ENCODE measurements at places on chromosomes 7 and 10.

DNA sequence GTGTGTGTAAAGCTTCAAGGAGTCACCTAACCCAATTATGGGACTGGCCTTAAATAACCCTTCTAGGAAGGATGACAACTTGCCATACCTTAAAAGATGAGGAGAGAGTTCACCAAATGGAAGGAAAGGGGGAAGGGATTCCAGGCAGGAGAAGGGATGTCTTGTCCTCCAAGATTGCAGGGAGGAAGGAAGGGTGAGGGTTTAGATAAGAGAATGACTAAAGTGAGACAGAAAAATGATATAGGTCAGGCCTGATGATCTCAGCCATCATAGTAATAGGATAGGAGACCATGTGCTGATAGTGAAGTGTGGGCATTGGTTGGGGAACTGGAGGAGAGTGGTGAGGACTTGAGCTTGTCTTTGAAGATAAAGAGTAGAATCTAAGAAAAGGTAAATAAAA, 7.7 kb upstream of the TMEM26 start:
- DNase-seq = no peak

DNA sequence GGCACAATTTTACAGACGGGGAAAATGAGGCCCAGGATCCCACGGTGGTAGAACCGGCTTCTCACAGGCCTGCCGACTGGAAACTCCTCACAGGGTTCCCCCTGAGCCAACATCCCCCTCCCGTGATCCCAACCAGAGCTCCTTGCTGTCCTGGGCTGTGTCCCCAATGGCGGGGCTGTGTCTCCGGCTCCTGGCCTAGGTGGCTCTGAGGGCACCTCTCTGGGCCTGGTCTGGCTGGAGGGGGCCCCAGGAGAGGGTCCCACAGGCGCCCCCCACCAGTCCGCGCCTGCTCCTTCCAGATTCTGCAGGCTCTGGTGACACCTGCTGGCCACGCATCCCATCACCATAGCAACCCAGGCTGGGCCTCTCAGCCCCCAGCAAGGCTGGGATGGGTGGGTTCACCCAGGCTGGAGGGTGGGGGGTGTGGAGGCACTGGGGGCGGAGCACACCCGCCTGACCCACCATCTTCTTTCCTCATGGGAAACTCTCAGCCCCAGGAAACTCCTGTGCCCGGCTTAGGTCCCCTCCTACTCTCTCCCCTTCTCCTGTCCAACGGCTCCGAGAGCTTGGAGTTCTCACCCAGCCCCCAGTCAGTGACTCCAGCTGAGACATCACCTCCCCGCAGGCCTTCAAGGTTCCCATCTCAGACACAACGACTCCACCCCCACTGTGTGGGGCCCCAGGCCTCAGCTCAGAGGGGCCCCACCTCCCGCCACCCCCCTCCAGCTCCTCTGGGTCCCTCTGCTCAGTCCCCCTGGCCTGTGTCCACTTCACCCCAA, 27.1 kb upstream of the TNRC18 start:
- peak; percentile 44 for DNase-seq

DNA sequence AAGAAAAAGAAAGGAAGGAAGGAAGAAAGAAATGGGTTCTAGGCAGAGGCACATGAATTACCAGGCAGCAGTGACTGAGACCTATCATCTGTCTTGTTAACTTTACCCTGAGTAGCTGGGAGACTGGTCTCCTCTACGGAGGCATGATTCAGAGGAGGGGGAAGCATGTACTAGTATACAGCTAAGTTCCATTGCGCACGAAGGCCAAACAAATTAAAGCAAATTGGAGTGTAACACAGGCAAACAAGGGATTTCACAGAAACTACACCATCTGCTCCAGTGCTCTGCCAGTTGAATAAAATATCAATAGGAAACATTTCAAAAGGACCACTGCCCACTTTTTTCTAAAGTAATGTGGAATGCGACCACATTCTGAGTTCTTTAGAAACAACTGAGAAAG, 65.9 kb upstream of the RSU1 start:
- no peak for DNase-seq

DNA sequence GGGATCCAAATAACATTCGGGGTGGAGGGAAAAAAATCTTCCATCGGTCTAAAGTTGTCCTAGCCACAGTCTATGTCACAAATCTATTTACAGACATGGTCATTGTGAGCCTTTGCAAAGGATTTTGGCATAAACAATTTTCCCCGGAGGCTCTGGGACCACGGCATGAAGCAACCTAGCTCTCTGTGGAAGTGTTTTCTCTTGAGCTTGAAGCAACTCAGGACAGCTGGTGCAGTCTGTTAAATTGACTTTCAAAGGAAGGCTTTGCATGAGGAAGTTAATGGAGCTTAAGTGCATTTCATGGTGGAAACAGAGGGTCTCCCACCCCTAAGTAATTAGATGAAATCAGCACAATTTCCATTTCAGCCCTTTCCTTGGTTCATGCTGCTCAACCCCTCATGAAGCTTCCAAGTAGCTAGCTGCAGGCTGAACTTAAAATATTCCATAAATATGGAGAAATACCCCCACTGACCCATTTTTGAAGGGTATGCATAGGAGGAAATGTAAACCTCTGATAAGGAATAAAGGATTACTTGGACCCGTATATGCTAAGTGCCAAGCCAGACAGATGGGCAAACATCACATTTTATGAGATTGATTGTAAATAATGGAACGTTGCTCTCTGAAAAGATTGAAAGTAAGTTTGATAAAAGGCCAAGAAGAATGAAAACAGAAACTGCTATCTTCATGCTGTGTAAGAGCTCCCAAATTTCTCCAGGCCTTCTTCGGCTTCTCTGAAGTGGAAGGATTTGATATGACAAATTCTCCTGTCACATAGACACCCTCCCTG, 39.9 kb downstream of the CCDC3 start:
- no peak for DNase-seq

DNA sequence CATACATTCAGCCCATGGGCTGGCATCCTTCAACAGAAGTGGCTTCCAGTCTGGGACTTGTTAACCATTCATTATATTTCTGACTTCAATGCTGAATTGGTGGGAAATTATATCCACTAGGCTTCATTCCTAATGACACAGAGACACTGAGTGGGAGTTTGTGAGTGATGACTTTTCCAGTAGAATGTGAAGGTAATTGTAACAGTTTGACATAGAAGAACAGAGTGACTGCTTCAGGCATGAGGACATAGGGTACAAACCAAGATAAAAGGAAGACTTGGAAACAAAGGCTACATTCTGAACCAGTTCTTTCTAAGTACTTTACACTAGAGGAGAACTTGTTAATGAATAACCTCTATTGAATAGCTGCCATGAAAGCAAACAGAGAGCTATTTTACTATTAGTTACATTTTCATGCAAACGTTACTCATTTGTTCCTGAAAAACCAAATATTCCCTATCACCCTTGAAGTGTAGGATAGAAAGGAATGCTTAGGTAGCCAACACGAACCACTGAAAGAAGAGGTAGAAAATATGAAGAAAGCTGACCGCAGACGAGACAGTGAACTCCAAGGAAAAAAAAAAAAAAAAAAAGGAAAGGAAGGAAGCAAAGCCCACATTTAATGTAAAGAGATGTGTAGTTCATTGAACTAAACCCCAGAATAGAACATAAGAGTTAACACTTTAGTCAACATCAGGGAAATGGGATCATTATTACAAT, 237.0 kb upstream of the SEMA3C start:
- no peak for DNase-seq

GRCh38 chr10:79113827-79114226, 45.1 kb downstream of the ZMIZ1 start:
- no peak for DNase-seq
